ENCODE measurements at places on chromosomes 7 and 10. TPM values are rescaled to one million over a fixed set of nuclear protein-coding genes. Genes with fewer than 3 reads are reported as not detected.
A peak's percentile ranks its signal among the peaks of the same experiment; 100 is the strongest.

GRCh38 chr7:138785587-138786437 lies 12.0 kb upstream of the TMEM213 start:
- no peaks in the 10 kb centered on the region for H3K27me3 ChIP-seq
- H3K27ac ChIP-seq, result no peak overlapping the region
- no peaks in the 10 kb centered on the region for H3K4me1 ChIP-seq
- DNase-seq, result no peak
- no peaks in the 10 kb centered on the region for H3K36me3 ChIP-seq
- no peak overlapping the region for H3K4me3 ChIP-seq

DNA sequence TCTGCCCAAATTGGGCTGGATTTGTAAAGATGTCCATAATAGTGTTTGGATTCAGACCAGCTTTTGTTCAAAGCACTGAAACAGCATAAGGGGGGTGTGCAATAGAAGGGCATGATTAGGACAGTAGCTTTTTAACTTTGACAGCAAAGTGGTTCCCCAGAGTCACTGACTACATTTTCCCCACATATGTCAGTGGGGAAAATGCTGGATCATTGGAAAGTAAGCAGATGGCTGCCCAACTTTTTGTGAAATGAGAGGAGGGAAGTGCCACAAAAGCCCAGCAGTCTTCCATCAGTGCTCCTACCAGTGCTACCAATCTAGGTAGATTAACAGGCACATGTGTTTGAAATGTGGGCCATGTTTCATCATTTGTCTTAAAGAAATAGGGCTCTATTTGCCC lies 162.8 kb downstream of the FZD1 start:
- H3K27me3 ChIP-seq, result no peaks in the 10 kb centered on the region
- no peak overlapping the region for H3K27ac ChIP-seq
- H3K4me1 ChIP-seq, result no peaks in the 10 kb centered on the region
- no peak overlapping the region for H3K4me3 ChIP-seq

The GIMAP5 gene
- 64.1 TPM for total RNA-seq

DNA sequence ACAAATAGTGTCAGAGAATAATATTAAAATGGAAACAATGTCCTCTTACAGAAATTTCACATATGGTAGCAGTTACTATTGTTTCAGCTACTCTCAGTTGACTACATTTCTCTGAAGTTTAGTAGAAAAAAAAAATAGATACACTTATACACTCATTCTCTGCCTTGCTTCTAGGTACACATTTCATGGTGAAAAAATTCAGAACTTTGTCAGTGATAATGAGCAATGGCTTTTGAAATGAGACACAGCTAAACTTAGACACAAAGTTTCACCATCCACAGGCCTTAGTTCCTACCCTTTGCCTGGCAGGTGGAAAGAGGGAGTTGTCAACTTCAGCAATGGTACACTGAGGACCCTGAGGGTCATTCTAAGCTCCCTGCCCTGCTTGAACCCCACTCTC lies 69.2 kb downstream of the CPVL start:
- H3K4me1 ChIP-seq, result no peaks in the 10 kb centered on the region
- no peak for DNase-seq
- no peak overlapping the region for H3K4me3 ChIP-seq
- no peak overlapping the region for H3K27ac ChIP-seq
- H3K36me3 ChIP-seq, result no peaks in the 10 kb centered on the region

- H3K4me1 ChIP-seq, result peaks cover under 1% of the 10 kb centered on the region
- no peaks in the 10 kb centered on the region for H3K36me3 ChIP-seq
- H3K27me3 ChIP-seq, result no peaks in the 10 kb centered on the region
- no peak overlapping the region for H3K27ac ChIP-seq
- no peak overlapping the region for H3K4me3 ChIP-seq
Measured at GRCh38 chr10:44927352-44927751, 16.2 kb downstream of the TMEM72 start.

DNA sequence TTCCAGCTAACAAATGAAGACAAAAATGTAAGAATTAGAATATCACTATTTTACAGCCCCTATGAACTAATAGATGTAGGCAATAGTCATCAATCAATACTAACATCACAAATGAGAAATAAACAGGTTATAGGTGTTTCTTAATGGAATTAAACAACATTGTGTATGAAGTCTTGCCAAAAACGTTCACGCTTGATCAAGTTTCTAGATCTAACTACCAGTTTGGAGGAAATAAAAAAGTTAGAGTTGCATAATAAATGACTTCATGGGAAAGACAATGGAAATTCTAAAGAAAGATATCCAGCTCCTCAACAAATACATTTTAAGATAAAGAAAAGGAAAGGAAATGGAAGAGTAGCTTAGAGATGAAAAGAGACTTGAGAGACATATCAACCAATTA lies 19.7 kb downstream of the TAC1 start:
- H3K4me1 ChIP-seq, result no peaks in the 10 kb centered on the region
- no peak overlapping the region for H3K27ac ChIP-seq
- no peaks in the 10 kb centered on the region for H3K36me3 ChIP-seq
- H3K4me3 ChIP-seq, result no peak overlapping the region
- no peaks in the 10 kb centered on the region for H3K27me3 ChIP-seq
- no peak for DNase-seq

DNA sequence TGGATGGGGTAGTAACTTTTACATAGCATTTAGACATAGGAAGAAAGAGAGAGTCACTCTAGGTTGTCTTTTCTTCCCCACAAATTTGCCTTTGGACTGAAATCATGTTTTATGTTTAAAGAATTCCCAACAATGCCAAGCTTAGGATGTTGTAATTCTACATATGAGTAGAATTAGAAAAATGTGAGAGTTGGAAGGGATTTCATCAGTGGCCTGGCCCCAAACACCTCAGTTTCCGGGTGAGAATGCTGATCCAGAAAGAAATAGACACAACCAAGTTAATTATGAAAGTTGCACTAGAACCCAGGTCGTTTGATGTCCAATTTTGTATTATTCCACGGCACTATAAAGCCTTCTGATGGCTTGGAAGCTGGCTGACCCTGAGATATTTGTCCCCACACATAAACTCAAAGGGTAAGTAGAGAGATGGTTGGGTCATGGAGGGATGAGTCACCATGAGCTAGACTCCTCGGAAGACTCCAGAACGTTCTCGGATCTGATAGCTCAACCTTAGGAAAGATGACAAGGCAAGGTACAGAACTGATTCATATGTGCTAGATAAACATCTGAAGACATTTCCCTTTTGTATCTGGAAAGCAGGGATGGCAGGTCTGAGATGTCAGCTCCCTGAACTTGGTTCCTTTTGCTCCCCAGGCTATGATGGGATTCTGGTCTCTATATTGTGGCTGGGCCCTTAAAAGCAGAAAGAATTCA lies 48.8 kb upstream of the SLC35B4 start:
- no peak for DNase-seq
- no peaks in the 10 kb centered on the region for H3K36me3 ChIP-seq
- no peak overlapping the region for H3K27ac ChIP-seq
- H3K4me1 ChIP-seq, result no peaks in the 10 kb centered on the region

- H3K36me3 ChIP-seq, result no peaks in the 10 kb centered on the region
- H3K4me1 ChIP-seq, result no peaks in the 10 kb centered on the region
- no peak overlapping the region for H3K27ac ChIP-seq
- no peak for DNase-seq
- H3K4me3 ChIP-seq, result no peak overlapping the region
- no peaks in the 10 kb centered on the region for H3K27me3 ChIP-seq
Measured at GRCh38 chr10:56823849-56824248, 462.8 kb upstream of the ZWINT start.

GRCh38 chr7:2299870-2300512 lies 14.2 kb downstream of the SNX8 start:
- H3K27ac ChIP-seq, result peak overlapping the region; percentile 54
- no peak overlapping the region for H3K4me3 ChIP-seq
- no peak for DNase-seq
- H3K4me1 ChIP-seq, result peaks cover 20% of the 10 kb centered on the region
- H3K36me3 ChIP-seq, result no peaks in the 10 kb centered on the region

DNA sequence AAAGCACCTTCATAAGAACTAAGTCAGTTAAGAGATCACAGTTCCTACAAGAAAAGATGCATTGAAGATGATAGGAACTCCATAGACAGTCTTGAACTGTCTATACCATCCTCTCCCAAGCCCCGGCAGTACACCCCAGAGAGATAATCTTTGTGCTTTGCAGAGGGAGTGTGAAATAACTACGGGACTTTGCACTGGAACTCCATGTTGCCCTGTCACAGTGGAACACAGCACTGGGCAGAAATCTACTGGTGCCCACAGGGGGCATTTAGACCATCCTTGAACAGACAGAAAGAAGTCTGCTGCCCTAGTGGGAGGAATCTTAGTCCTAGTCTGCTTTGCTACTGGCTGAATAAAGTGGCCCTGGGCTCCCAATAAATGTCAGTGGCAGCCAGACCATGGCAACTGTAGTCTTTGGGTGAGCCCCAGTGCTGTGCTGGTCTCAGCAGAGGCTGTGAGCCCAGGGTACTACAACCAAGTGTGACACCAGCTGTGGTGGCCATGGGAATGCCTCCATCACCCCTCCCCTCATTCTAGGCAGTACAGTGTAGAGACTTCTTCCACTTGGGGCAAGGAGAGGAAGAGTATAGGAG lies 107.7 kb upstream of the TMEM168 start:
- no peaks in the 10 kb centered on the region for H3K27me3 ChIP-seq
- no peak for DNase-seq
- no peaks in the 10 kb centered on the region for H3K36me3 ChIP-seq
- H3K4me3 ChIP-seq, result no peak overlapping the region

The FAM13C gene
- not detected for total RNA-seq

- no peaks in the 10 kb centered on the region for H3K36me3 ChIP-seq
- no peak overlapping the region for H3K27ac ChIP-seq
- no peaks in the 10 kb centered on the region for H3K27me3 ChIP-seq
- H3K4me3 ChIP-seq, result no peak overlapping the region
- peaks cover 5% of the 10 kb centered on the region for H3K4me1 ChIP-seq
Measured at GRCh38 chr10:125985557-125986240, 89.3 kb downstream of the FANK1 start.

GRCh38 chr10:30456266-30456665 lies 22.3 kb downstream of the MAP3K8 start:
- H3K4me1 ChIP-seq, result peaks cover 45% of the 10 kb centered on the region
- no peaks in the 10 kb centered on the region for H3K27me3 ChIP-seq
- H3K36me3 ChIP-seq, result peaks cover 74% of the 10 kb centered on the region
- peak overlapping the region; percentile 5 for H3K4me3 ChIP-seq

The VSTM2A gene
- not detected for total RNA-seq

The RPEL1 gene
- total RNA-seq, result not detected

DNA sequence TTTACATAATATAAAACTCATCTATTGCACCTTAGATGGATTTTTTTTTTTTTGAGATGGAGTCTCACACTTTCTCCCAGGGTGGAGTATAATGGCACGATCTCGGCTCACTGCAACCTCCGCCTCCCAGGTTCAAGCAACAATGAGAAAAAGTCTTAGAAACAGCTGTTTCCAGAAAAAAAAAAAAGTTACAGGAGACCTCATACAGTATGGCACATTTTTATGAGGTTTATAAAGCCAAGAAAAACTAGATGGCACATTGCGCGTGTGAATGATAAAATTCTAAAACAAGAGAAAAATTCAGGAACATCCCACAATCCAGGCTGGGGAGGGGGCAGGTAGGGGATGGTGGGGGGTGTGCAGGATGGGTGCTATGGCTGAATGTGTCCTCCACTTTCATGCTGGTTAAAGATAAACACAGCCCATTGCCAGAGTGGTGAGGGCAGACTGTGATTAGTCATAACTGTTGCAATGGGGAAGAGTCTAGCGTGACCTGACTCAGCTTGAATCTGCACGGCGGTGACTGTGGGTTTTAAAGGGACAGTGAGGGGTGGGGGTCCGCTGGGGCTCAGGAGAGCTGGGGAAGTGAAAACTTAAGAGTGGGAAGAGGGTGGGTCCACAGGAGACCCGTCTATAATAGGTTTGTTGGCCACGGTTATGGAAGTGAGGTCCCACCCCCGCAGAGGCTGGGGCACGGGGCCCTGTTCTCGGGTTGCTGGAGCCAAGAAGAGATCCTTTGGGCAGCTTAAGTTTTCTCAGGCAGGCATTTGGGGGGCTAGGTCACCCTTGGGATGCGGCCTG lies 11.9 kb upstream of the LRRC27 start:
- H3K27ac ChIP-seq, result no peak overlapping the region
- no peak for DNase-seq
- no peaks in the 10 kb centered on the region for H3K27me3 ChIP-seq
- peaks cover 3% of the 10 kb centered on the region for H3K4me1 ChIP-seq

GRCh38 chr7:105426606-105427146 lies 38.0 kb upstream of the SRPK2 start:
- no peak overlapping the region for H3K27ac ChIP-seq
- H3K4me3 ChIP-seq, result no peak overlapping the region
- no peaks in the 10 kb centered on the region for H3K4me1 ChIP-seq
- no peak for DNase-seq
- H3K36me3 ChIP-seq, result no peaks in the 10 kb centered on the region

GRCh38 chr7:151451626-151452571 lies 12.0 kb upstream of the CRYGN start:
- H3K4me1 ChIP-seq, result peaks cover 5% of the 10 kb centered on the region
- no peaks in the 10 kb centered on the region for H3K36me3 ChIP-seq
- no peaks in the 10 kb centered on the region for H3K27me3 ChIP-seq
- H3K4me3 ChIP-seq, result no peak overlapping the region
- no peak for DNase-seq
- H3K27ac ChIP-seq, result no peak overlapping the region

DNA sequence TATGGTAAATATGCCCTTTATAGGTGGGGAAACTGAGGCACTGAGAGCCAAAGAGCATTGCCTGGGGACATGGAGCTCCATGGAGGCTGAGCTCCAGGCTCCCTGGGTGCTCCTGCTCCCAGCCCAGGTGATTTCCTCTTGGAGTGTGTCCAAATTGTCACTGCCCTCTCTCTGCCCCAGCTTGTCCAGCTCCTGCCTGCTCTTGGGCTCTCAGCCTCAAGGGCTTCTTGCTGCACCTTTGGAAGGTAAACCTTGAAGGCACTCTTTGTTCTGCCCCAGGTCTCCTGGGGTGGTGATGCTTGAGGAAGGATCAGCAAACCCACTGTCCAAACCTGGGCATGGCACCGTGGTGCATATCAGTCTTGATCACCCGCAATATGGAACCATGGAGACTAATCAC lies 166.1 kb downstream of the RPS24 start:
- no peak overlapping the region for H3K27ac ChIP-seq
- H3K4me3 ChIP-seq, result no peak overlapping the region
- no peaks in the 10 kb centered on the region for H3K27me3 ChIP-seq

GRCh38 chr10:4581929-4582328 lies 244.1 kb upstream of the AKR1E2 start:
- no peak for DNase-seq
- H3K36me3 ChIP-seq, result no peaks in the 10 kb centered on the region

DNA sequence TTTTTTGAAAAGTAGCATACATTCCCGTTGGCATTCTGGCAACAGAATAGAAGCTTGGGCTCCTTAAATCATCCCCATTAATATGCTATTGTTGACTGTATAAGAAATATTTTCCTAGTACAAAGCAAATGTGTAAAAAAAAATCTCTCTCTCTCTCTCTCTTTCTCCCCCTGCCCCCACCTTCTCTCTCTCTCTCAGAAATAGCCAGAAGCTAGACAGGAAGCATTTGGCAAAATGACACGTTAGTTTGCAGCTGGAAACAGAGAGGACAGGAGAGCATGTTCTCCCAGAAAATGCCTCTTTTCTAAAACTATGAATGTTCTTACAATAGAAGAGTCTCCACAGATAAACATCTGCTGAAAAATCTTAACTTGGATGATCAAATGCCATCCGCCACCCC lies 59.6 kb upstream of the AKR1E2 start:
- H3K4me3 ChIP-seq, result no peak overlapping the region
- no peaks in the 10 kb centered on the region for H3K4me1 ChIP-seq
- H3K27ac ChIP-seq, result no peak overlapping the region
- DNase-seq, result no peak
- no peaks in the 10 kb centered on the region for H3K27me3 ChIP-seq

The INHBA gene
- not detected for total RNA-seq

The HMX2 gene
- total RNA-seq, result not detected

- H3K27ac ChIP-seq, result no peak overlapping the region
- H3K4me3 ChIP-seq, result no peak overlapping the region
Measured at GRCh38 chr10:70191161-70191971, 21.1 kb upstream of the SAR1A start.

The RRP12 gene
- 60.1 TPM for total RNA-seq

Data from natural killer cell (primary cell).